ENCODE measurements at places on chromosomes 7 and 10.

DNA sequence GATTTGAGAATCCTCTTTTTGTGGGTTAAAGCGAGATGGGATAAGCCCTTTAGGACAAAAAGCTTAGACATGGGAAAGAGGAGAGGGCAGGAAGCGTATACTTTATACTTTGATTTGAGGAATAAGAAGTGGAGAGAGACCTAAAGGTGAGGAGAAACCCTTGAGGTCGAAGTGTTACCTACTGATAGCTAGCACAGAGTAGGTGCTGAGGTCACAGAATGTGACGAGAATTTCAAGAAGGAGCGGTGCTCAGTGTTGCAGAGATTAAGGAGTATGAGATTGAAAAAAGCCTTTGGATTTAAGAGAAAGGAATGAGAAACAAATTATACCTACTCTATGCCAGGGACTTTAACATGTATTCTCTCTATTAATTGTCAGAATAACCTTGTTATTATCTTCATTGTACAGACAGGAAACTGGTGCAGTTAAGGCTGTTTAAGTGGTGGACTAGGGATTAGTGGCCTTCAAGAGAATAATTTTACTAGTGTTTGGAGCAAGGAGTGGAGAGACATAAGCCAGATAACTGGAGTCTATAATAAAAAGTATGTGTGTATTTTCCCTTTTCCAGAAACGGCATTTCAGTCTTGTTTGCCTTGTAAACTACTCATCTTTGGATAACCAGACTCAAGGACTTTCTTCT is 8.8 kb downstream of the CAPZA2 start:
- no peak for DNase-seq

- no peak for DNase-seq
Observed at GRCh38 chr7:1341361-1342089, 108.9 kb downstream of the UNCX start.

DNA sequence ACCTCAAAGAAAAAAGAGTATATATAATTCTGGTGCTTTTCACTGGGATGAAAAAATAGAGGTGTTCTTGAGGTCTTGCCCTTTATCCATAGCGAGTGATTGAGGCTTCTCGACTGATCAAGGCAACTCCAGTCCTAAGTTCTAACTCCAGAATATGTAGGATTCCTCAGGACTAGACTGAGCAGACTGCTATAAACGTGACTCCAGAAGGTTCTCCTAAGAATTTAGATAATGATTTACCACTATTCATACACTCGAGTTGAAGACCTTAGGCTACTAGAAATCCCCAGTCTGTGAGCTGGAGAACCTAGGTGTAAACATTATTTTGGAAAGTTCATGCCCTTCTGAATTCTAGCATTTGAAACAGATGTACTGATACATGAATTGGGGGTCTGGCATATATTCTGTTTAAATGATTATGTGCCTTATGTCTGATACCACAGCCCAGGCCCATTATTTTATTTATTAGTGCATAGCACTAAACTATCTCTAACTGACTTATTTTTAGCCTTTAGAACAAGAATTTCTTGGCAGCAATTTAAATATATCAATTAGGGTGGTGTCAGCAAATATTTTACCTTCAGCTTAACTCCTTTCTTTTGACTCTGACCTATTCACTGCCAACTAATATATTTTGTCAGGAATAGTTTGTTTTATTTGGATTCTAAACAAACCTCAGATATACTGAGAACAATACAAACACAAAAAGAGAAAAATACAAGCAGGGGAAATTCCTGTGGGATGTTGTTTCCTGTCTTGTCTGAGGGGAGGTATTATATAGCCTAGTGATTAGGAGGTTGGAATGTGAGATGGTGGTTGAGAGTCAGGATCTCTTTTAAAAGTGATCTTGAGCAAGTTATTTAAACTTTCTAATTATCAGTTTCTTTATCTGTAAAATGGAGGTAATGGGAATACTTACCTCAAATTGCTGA is 75.8 kb downstream of the PODXL start:
- no peak for DNase-seq

- DNase-seq, result no peak
Observed at GRCh38 chr10:44267007-44267406, 117.9 kb downstream of the CXCL12 start.

DNA sequence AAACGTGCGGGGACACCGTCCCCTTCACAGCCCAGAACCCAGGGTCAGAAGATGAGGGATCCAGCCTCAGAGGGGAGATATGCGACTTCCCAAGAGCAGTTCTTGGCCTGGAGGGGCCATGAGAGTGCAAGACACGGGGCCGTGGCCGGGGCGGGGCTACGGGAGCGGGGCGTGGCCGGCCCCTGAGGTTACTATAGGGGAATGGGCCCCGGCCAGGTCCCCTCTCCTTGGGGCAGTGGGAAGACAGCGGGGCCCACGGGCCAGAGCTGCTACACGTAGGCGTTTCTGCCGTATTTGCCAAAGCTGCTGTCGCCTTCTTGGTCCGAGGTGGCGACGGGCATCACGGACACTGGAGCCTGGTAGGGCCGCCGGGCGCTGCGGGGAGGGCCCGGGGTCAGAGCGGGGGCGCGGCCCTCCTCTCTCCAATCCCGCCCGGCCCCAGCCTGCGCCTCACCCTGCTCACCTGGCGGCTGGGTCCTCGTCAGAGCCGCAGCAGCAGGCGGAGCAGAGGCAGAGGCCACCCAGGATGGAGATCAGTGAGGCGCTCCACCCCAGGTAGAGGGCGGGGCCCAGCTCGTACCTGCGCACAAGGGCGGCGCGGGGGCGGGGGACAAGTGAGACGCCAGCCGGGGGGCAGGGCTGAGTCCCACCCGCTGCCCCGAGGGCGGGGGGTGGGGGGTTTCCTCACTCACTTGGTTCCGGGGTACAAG is 5.3 kb downstream of the CLDN15 start:
- no peak for DNase-seq

DNA sequence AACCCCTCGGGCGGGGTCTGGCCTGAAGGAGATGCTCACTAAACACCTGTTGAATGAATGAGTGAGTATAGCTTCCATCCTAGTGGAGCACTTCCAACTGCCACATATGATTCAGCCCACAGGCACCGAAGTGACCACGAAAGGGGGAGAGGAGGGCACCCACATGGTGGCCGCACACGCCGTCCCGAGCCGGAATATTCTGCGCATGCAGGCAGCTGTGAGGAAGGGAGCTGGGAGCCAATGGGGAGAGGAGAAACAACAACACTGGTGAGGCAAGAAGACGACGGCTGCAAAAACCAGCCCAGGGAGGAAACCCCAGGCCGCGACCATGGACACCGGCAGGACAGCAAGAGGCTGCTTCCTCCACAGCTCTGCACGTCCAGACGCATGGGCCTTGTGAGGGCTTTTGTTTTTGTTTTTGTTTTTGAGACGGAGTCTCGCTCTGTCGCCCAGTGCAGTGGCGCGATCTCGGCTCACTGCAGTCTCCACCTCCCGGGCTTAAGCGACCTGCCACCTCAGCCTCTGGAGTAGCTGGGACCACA is 67.1 kb upstream of the DNAAF5 start:
- DNase-seq, result no peak

DNA sequence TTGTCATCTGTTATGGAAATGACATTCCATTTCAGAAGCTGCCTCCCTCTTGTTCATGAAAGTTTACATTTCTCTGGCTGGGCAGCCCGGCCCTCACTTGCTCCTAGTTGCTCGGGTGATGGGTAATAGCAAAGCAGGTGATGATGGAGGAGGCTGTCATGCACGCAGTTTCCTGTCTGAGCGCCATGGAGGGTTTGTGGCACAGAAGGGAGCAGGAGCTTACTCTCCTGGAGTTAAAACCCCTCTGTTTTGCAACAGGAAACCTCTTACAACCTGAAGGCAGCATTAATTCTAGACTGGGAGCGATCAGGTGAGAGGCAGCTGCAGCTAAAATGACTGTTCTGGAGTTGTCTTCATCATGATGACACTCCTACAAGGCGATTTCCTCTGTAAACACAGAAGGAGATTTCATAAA is 34.1 kb upstream of the MKI67 start:
- peak; percentile 14 for DNase-seq

- no peak for DNase-seq
Observed at GRCh38 chr10:120474956-120475355, 17.9 kb downstream of the PLPP4 start.

DNA sequence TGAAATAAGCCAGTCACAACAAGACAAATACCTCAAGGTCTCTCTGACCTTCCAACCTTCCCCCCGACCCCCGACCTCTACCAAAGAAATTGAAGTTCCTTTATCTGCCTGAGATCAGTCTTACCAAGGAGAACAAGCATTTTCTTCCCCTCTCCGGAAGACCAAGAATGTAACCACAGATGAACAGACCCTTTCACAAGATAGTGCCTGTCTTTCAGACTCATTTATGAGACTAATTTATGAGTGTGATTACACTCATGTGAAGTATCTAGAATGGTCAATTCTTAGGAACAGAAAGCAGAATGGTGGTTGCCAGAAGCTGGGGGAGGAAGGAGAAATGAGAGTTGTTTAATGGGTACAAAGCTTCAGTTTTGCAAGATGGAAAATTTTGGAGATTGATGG is 108.9 kb upstream of the MKLN1 start:
- DNase-seq, result peak; percentile 65

DNA sequence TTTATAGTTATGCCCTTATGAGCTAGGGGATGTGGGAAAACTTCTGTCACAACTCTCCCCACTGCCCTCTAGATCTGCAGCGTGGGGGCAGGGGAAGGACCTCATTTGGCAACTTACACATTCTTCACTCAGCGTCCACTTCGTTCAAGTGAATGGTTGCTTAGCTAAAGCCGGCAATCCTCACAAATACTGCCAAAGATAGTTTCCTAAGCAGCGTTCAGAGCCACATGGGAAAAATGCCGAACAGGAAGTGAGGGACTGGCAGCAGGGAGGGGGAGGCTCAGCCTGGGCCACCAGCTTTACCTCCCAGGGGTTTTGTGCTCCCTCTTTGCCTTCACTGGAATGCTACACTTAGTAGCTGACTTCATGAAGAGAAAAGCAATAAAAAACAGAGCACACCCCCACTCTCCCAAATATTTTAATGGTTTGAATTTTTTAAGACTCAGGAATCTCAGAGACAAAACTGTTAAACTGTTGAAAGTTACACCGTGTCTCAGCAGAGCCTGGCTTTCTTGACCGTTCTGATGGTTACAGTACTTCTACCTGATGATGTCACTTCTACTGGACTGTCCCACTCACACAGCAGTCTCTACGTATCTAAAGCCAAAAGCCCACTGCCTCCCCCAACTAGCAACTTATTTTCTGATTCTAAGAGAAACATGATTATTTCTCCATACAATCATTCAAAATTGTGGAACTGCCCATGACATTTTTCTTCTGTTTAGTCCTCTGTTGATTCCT is 10.4 kb downstream of the GRM3 start:
- no peak for DNase-seq

DNA sequence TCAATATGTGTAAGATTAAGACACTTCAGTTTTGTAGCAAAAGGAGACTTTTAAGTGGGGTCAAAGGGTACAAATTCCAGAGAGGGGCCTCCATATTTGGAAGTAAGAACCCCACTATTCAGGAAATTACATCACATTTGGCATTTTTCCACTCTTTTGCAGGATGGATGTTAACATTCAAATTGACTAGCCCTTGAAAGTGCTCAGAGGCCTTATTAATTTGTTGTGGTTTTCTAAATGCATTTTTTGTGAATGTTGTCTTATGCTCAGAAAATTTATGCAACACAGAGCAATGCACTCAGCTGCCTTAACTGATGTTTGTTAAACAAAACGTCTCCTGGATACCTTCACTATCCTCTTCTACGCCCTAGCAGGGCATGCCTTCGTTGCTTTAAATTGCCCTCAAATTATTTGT is 50.9 kb upstream of the PDLIM1 start:
- no peak for DNase-seq

- no peak for DNase-seq
Observed at GRCh38 chr10:71743089-71743838, 23.7 kb upstream of the C10orf105 start.

- no peak for DNase-seq
Observed at GRCh38 chr7:128917122-128917521, 6.6 kb upstream of the KCP start.

DNA sequence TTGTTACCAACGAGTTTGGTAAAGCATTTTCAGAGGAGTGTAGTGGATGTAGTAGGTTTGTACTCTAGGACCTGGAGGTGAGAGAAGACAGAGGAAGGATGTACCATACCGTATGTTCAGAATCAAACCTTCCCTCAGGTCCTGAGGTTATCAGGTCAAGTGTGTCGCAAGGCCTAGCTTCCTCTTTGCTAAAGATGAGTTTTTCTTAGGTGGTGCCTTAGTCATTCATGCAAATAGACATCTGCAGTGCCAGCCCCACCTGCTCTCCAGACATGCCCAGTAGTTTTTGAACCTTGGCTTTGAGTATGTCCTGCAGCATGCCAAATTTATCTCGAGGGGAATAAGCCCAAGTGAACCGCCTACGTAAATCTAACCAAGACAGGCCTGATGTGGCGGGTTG is 71.3 kb downstream of the HDAC9 start:
- DNase-seq, result no peak

DNA sequence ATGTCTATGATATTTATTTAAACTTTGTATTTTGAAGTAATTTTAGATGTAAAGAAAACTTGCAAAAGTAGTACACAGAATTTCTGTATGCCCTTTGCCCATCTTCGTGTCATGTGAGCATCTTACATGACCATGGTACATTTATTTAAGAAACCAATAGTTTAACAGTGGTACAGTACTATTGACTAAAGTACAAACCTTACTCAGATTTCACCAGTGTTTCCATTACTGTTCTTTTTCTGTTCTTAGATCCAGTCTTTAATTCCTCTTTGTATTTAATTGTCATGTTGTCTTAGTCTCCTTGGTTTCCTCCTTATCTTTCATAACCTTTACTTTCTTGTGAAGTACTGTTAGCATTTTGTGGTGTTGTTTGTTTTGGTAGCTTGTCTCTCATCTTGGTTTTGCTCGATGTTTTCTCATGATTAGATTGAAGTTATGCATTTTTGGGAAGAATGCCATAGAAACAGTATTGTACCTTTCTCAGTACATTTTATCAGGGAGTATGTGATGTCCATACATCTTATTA is 24.1 kb downstream of the TAX1BP1 start:
- no peak for DNase-seq

DNA sequence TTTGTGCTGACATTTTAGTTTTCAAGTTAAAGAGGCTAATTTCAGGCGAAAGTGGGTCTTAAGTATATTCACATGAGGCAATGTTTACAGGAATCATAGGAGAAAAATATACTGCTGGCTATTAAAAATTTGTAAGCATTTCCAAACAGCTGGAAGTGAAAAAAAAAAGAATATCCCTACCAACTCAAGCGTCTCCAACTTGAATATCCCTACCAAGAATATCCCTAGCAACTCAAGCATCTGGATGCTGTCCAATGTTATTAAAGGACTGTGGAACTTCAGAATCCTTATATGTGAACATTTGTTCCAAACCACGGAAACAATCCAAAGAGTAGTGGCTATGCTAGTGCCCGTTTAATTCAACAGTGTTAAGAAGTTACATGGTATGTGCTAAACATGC is 1303.0 kb downstream of the GATA3 start:
- no peak for DNase-seq
